8988T (cell line): ENCODE measurements at places on chromosomes 11 and 22.

- no peak for DNase-seq
These were observed 108.6 kb upstream of the ASPHD2 start for GRCh38 chr22:26320447-26320846.

DNA sequence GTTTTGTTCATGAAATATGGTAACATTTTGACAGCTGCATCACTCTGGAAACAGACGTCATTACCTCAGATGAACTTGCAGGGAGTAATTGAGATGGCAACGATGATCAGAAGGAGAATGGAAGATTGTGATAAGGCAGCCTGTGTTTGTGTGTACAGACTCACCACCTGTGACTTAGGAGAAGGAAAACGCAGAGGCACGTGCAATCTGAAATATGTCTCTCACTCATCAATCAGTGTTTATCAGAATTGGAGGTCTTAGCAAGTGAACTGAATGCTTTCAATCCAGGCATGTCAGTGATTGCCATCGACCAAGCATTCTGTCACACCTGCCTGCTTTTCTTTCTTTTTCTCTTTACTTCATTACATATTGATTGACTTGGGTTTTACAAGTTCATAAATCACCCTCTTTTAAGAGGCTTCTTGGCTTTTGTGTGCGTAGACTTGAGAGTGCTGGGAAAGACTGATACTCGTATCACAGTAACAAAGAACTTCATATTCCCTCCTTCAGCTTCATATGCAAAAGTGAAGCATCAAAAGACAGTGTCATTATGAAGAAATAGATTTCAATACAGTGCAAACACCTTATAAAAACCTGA, 24.6 kb downstream of the FAT3 start:
- no peak for DNase-seq

- no peak for DNase-seq
These were observed 315.6 kb upstream of the B3GAT1 start for GRCh38 chr11:134727636-134728035.

DNA sequence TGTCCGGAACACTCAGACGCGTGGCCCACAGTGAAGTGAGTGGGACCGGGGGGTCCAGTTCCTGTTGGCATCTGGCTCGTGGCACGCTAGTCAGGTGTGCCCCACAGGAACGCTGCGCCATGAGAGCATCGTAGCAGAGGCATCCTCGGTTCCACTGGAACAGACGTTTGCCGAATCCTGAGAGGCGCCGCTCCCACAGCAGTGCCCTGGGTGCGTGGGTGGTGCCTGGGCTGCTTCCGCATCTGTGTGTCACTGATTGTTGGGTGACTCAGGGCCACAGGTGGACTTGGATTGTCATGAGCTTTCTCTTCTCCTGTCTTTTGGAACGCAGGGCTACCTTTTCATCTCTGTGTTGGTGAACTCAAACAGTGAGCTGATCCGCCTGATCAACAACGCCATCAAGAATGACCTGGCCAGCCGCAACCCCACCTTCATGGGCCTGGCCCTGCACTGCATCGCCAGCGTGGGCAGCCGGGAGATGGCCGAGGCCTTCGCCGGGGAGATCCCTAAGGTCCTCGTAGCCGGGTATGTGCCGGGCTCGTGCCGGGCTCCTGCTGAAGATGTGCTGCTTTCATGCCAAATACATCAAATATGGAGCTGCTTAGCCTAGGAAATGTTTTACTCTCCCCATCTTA, 46.2 kb downstream of the AP2A2 start:
- no peak for DNase-seq

GRCh38 chr11:122116591-122116990, 576 bp upstream of the BLID start:
- no peak for DNase-seq

GRCh38 chr11:36405585-36406367, 104.3 kb downstream of the TRAF6 start:
- DNase-seq: no peak

DNA sequence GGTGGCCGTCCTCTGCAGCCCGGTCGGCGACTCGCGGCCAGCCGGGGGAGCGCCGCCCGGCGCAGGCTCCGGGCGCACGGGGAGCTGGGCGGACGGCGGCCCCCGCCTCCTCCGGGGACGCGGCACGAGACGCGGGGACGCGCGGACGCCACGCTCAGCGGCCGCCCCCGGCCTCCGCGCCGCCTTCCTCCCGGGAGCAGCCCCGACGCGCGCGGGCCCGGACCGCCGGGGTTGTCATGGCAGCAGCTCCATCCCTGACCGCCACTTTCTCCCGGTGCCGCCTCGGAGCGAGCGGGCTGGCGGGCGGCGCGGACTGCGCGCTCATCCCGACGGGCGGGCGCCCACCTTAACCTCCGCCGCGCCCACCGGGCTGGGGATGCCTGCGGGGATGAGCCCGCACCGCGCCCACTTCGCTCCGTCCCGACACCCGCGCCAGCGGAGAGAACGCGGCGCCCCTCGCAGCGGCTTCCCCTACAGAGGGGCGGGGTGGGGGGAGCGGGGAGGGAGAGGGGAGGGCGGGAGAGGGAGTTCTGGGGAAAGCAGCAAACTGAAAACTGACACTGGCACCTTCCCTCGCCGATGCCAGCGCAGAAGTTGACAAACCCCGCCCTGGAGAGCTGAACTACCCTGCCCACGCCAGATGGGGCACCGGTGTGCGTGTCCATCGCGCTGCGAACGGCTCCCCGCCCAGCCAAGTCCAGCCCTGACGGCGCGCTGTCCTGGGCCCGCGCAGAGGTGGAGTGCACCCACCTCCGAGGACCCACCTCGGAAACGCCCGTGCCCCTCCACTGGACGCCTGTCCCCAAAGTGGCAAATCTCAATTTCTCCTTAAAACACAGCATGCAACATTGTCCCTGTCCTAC, 588.4 kb downstream of the OPCML start:
- DNase-seq: no peak

- peak; percentile 16 for DNase-seq
These were observed 11.6 kb downstream of the MMP3 start for GRCh38 chr11:102831489-102832440.

DNA sequence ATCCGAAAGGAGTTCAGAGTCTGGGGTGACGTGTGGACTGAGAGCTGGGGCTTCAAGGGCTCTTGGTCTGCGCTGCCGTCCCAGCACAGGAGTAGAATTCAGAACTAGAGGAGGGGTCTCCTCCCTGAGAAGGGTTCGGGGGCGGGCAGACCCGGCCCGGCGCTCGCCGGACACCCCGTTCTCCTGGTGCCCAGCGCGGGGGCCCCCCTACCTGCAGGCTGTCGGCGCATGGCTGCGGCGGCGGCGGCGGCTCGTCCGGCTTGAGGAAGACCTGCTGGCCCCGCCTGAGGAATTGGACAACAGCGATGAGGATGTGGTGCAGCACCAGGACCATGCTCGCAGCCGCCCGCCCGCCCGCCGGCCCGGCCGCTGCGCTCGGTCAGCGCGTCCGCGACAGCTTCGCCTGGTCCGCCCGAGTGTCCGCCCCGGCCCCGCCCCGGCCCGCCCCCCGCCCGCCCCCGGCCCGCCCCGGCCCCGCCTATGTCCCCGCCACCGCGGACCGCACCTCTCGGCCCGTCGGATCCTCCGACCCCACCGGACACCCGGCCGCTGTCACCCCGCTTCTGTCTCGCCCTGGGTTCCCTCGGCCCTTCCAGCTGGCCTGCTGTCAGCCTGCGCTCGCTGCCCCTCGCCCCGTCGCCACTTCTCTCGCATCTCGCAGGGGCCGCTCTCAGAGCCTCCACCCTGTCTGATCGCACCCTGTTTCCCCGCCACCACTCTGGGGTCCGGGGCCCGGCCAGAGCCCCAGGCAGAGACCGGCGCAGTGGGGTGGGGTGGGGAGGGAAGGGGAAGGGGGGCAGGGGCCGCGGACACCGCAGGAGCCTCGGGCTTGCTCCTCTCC, 32.0 kb downstream of the PDE2A start:
- peak; percentile 94 for DNase-seq
